ENCODE measurements at places on chromosomes 6 and 20. TPM values are rescaled to one million over a fixed set of nuclear protein-coding genes. Genes with fewer than 3 reads are reported as not detected.

Gene HLA-DRA
- polyA plus RNA-seq, result 56.4 TPM

Gene BEND6
- 5.2 TPM for polyA plus RNA-seq

Gene PRDM1
- 3.9 TPM for polyA plus RNA-seq

Gene PSMB8
- 22.3 TPM for polyA plus RNA-seq

Gene GNRH2
- 0.53 TPM for polyA plus RNA-seq
